Lung (tissue), 17 donors: ENCODE measurements at places on chromosomes 5 and 9.

DNA sequence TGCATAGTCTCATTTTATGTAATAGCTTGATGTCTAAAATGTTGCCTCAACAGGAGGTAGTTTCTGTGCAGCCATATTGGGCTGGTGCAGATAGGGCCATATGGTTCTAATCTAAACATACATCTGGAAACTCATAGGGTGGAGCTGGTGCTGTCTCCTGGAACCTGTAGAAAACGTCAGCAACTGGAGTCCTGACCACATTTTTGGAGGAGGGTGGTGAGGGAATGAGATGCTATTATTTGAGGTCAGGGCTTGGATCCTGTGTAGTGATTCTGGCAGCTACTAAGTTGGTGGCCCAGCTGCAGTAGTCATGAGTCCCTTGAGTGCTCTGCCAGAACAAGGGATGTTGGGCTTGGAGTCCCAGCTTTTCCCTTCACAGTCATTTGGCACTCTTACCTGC, 14.1 kb downstream of the MAN2A1 start:
- DNase-seq = no peak

- no peak for DNase-seq
These were observed 222.5 kb downstream of the GRIA1 start for GRCh38 chr5:153712946-153713345.

DNA sequence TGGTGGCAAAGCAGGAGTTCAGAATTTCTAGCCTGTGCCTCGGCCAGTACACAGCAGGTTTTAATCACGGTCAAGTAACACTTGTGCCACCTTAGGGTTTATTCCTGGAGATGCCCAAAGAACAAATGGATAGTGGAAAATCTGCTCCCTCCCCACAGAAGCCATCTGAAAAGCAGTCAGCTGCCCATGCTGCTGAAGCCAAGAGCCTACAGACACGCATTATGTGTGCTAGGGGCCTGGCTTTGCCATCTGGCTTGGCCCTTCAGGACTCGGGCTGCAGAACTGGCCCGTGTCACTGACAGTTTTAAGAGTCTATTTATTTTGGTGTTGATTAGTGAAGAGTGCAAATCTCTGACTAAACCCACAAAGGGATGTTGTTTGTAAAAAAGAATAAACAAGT, 11.1 kb downstream of the ARSB start:
- peak; percentile 20 for DNase-seq

DNA sequence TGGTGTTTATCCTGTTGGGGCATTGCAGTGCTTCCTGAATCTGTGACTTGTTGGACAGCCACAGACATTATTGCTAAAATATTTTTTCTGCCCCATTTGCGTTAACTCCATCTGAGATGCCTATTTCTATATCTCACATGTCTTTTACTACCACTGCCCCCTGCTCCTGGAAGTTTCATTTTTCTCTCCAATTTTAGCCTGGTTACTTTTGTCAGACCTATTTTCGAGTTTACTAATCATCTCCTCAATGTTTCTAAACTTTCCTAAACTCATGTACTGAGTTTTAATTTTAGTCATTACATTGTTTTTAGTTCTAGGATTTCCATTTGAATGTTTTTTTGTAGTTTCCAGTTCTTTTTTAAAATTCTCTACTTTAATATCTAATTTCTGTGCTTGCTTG, 17.6 kb downstream of the HAPLN1 start:
- DNase-seq = no peak

DNA sequence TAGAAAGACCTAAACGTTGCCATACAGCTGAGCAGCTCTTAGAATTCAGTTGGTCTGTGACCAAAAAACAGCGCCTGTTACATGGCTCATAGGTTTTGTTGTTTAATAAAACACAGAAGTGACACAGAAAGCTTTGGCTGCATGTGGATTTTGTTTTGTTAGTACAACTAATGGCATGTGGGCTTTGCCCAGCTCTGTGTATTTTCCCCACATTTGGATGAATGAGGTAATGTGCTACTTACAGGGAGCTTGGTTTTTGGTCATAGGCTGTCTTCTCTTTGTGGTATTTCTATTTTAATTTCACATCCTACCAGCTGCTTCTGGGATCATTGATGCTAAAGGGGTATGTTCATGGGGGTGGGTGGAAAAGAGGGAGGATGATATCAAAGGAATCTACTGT, 37.0 kb upstream of the POU4F3 start:
- no peak for DNase-seq

- DNase-seq = no peak
These were observed 4.0 kb upstream of the FOXB2 start for GRCh38 chr9:77015327-77016048.

DNA sequence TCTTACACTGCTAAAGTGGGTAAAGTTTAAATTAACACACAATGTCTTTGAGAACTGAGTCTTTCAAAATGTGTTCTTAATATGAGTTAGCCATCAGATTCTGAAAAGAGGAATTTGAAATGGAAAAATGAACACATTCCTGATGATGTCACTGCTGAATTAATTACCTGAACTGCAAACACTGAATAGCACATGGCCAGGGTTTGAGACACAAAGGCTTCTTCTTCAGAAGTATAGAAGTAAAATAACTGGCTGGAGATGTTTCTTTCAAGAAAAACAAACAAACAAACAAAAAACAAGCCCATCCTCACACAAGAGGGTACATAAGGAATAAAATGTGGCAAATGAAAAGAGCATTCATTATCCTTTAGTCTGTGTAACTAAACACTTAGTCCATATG, 7.1 kb downstream of the GLIS3 start:
- no peak for DNase-seq

- no peak for DNase-seq
These were observed 1206.7 kb downstream of the CDH12 start for GRCh38 chr5:21646469-21646868.

DNA sequence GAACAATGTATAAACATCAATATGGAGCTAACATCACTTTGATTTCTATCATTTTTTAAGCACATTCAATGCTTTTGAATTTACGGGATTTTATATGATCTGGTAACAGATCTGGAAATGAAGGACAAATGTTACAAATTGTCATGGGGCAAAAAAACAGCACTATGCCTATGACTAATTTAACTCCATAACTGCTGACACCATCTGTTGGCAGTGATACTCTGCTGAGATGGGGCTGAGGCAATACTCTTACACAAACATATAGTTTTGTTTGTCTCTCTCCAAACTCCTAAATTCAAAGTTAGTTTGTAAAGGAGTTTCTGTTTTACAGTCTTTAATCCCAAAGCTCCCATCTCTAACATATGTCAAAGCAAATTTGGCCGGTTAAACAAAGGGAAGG, 132.5 kb upstream of the FER start:
- DNase-seq = no peak

DNA sequence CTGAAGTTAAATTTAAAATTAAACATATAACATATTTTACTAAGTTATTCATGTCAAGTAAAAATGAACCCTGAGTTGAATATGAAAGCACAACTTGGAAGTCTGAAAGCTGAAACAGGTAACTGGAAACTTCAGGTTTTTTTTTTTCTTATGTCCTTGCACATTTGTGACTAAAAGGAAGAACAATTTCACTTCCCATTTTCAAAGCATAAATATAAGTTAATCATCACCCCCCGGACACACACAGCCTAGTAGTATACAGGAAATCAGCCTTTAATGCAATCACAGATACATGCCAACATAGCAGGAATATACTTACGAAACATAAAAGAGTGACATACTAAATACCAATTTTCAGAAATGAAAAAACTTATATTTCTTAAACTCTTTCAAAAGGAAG, 225.9 kb downstream of the RFX3 start:
- no peak for DNase-seq

DNA sequence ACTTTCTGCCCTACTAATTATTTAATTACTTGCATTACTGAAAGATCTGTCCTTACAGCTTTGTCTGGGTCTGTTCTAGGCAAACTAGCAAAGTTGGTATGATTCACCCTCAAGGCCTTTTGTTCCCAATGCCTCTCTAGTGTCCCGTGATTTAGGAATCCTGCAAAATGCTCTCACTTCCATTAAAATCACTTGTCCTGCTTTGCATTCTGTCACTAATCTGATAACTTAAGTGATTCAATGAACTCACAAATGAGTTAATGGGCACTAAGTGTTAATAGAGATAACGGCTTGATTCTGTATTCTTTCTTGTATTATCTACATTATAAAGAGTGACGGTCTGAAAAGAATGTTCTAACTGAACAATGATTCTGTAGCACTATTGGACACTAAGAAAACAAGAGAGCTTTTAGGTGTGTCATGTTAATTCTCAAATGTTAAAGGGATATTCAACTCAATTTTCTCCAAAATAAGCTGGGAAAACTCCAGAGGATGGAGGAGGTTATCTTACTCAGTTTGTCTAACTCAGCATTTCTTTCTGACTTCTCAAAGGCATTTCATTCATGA, 697.3 kb downstream of the CETN3 start:
- no peak for DNase-seq

DNA sequence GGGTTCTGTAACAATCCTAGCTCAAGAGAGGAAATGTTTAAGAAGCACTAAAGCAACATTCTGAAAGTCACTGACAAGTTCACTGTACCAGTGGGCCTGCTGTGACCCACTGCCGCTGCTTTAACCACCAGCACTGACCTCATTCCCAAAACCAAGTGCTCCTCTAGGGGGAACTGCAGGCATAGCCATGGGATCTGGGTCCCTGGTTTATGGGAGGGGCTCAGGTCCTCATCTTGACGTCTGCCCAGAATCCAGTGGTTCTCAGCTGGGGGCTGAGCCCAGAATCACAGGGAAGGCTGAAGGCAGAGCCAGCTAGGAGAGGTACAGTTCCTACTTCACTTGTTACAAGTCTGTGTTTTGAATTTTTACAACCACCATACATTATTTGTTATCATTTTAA, 36.1 kb upstream of the SLC2A8 start:
- DNase-seq = peak; percentile 31

GRCh38 chr5:17720071-17720470, 85.8 kb downstream of the TAF11L14 start:
- DNase-seq = peak; percentile 75

- DNase-seq = no peak
These were observed 123.6 kb upstream of the CCDC112 start for GRCh38 chr5:115419846-115420585.

GRCh38 chr9:107214915-107215314, 68.2 kb upstream of the RAD23B start:
- no peak for DNase-seq

GRCh38 chr5:95620030-95620869, at the start of gene GPR150:
GPR150 (plus strand) TSS chr5:95620087; CDS start chr5:95620276, 189 bp downstream.
- peak; percentile 55 for DNase-seq

GRCh38 chr5:5235685-5236084, 95.6 kb downstream of the ADAMTS16 start:
- peak; percentile 6 for DNase-seq

DNA sequence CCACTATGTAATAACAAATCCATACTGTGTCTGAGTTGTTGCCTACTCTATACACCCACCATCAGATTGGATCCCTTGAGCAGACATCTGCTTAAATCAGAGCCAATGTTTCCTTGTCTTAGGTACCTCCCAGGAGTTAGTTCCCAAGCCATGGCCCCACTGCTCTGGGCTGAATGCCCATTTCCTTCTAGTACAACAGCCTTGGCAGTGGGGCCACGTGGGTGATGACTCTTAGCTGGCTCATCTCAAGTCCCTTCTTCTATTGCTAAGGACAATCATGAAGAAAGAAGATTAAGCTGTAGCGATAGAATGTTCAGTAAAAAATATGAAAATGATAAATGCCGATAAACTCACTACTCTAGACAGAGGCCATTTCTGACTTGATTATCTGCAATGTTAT, 16.6 kb downstream of the PTGR1 start:
- no peak for DNase-seq

DNA sequence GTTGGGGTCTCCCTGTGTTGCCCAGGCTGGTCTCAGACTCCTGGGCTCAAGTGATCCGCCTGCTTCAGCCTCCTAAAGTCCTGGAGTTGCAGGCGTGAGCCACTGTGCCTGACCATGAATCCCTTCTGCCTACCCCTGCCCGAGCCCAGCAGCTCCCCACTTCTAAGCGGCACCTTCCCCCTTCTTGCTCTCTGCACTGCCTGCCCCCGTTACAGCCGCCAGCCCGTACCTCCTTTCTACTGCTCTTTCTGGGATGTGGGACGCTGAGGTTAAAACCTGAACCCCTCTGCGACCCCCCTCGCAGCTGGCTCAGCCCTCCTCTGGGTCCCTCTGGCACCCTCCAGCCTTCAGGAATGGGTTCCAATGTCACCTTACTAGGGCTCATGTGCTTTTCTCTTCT, 249.6 kb downstream of the PBX3 start:
- no peak for DNase-seq

GRCh38 chr5:137195483-137195882, 303.6 kb downstream of the SPOCK1 start:
- DNase-seq = no peak

DNA sequence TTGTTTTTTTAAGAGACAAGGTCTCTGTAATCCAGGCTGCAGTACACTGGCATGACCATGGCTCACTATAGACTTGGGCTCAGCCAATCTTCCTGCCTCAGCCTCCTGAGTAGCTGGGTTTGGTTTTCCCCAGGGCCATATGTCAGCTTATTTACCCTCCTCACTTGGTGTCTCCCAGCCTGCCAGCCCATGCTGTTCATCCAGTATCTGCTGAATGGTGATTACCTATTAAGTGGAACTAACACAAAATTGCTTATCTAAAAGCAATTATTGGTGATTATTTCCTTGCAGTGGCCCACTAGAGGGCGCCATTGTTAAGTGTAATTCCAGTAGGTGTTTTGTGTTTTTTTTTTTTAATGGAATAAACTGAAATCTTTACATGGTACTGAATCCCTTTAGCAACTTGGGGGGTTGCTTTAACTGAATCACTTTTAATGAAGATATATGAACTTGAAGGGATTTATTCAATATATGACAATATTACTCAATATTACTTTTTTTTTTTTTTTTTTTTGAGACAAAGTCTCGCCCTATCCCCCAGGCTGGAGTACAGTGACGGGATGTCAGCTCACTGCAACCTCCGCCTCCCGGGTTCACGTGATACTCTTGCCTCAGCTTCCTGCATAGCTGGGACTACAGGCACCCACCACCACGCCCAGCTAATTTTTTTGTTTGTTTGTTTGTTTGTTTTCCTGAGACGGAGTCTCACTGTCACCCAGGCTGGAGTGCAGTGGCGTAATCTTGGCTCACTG, 13.8 kb downstream of the EXOSC2 start:
- DNase-seq = peak; percentile 72

GRCh38 chr5:36492984-36493654, 113.3 kb upstream of the SLC1A3 start:
- DNase-seq = no peak

DNA sequence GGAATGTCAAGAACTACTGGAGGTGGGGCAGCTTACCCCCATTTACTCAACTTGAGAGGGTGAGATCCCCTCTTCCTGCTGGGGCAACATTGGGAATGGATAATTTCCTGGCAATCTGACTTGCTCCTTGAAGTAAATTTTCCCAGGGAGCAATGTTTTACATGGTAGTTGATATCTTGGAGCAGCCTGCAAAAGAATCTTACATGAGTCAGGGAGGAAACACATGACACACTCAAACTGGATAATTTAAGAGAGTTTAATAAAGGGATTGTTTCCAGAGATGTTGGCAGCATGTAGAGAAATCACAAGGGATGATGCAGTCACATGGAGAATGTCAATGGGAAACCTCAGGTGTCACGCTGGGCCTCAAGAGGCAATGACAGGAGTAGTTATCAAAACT, 212.5 kb downstream of the GAS1 start:
- DNase-seq = no peak
